Uterine smooth muscle cell (primary cell): ENCODE measurements at places on chromosomes 1 and 21. TPM values are rescaled to one million over a fixed set of nuclear protein-coding genes. Genes with fewer than 3 reads are reported as not detected.

The OR2L13 gene
- not detected in 2 replicates for total RNA-seq

The FAM78B gene
- 0.77 and 1.1 TPM in 2 replicates for total RNA-seq

The IQCC gene
- 2.4 and 4.6 TPM in 2 replicates for total RNA-seq

The TAS1R1 gene
- not detected in 2 replicates for total RNA-seq

The LCE1B gene
- not detected in 2 replicates for total RNA-seq

The GAS5 gene
- total RNA-seq: 531 and 643 TPM in 2 replicates

The ZNF593OS gene
- not detected in 2 replicates for total RNA-seq

The OR10X1 gene
- total RNA-seq: not detected in 2 replicates

The MFAP2 gene
- total RNA-seq: 8.0 and 22.1 TPM in 2 replicates

The LAD1 gene
- total RNA-seq: not detected in 2 replicates

The S100A1 gene
- total RNA-seq: not detected in 2 replicates

The SPATA45 gene
- total RNA-seq: not detected in 2 replicates

The GPR161 gene
- total RNA-seq: 12.0 and 12.9 TPM in 2 replicates
